Hepatic stellate cell (primary cell): ENCODE measurements at places on chromosomes 1 and 21.

GRCh38 chr1:203528976-203529835, 35.3 kb downstream of the OPTC start:
- no peak for DNase-seq

DNA sequence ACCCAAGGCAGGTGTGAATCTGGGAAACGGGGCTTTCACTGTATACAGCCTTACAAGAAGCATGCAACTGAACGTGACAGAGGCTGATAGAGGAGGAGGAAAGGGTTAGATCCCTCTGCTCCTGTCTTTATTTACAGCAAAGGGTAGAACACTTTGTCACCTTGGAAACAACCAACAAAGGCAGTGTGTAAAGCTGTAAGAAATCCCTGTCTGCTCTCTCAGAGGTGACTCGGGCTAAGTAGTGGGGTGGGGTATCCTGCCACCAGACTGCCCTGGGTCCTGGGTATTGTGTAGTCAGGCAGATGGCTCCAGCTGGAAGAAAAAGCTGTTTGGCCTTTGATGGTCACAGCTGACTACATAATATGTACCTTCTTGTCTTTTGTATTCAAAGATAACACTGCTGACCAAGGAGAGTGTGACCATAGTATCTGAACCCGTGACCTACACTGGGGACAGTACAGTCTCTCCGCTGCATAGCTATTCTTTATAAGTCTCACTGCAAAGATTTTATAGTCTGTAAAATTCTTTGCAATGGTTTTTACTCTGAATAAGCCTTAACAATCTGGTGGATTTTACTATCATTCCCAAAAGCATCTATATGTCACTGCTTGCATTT, 22.1 kb upstream of the POU2F1 start:
- DNase-seq: no peak

DNA sequence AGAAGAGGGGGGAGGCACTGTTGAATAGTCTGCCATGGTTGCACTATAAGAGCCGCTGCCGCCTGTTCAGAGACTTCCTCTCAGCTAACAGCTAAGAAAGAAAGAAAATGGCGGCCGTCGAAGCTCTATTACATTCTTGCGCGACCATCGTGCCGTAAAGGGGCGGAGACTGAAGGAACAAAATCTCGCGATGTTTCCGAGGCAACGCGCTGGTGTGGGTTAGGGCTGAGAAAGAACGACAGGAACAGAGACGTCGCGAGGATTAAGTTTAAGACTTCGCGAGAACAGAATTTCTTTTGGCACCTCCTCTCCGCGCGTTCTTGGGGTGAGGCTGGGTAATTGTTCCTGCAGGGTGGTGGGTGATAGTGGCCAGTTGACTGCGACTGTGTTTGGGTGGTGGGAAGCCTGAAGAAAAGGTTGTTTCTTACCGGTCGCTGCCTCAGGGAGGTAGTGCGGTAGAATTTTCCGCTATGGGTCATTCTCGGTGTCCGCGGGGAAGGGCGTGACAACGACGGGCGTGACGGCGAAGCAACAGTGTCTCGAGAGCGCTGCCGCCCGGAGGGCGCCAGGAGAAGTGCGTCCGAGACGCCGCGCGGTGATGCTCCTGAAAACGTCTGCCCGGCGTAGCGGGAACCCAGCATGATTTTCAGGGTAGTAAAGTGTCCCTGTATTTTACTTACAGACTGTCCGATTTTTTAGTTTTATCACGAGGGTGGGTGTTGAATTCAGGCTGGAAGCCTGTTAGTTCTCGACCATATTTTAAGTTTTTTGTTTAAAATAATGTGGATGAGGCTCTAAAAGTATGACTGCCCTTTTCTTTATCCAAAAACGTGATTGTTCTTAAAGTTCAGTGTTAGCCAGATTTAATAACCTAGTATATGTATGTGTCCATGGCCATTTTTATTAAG, at the start of gene FUBP1:
Gene FUBP1 (minus strand): TSS at position 104 of the 908 bp plus-strand sequence. CDS start 68 bp downstream, at position 36.
- DNase-seq: peak; percentile 86

DNA sequence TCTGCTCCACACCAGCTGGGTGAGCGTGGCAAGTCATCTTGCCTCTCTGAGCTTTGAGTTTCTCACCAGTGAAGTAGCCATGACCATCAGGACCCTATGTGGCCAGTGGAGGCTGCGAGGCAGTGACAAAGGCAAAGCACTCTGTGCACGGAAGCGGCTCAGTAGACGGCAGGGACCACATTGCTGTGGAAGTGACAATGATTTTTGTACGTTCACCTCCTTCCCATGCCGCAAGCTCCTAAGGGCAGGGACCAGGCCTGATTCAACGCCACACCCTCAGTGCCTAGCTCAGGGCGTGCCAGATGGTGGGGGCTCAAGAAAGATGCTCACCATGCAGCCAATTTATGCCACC, 210.5 kb downstream of the MATN1 start:
- DNase-seq: no peak

DNA sequence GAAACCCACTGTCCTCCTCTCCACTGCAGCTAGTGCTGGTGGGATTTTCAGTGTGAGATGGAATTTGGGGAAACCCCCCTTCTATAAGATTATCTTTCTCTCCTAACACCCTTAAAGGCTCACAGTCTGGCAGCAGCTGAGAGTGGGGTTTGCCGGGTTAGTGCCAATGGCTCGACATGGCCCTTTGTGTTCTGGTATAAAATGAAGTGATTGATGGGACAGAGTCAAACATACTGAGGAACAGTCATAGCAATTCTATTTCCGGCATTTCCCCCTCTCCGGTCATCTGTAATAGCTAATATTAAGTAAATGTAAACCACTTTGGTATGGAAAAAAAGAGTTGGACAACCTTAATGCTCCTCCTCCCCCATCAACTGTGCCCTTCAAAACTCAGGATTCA, 37.6 kb downstream of the TFF3 start:
- no peak for DNase-seq

- DNase-seq: no peak
Measured at GRCh38 chr1:38375035-38375434, 328.4 kb upstream of the POU3F1 start.

GRCh38 chr1:169590932-169591331, 4.7 kb upstream of the F5 start:
- no peak for DNase-seq

DNA sequence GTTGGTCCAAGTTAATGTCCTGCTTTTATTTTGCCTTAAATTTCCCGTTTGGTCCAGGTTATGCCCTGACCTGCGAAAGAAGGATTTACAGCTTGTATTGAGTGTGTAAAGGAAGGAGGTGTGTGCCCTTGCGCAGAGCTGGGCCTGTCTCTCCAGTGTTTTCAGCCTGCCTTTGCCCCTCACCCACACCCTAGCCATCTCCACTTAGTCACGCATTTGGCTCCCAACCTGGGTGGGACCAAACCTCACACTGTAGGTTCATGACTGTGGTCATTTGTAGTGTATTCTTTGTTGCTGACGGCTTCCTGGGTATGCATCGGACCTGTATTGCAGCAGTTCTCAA, 572 bp upstream of the SRSF10 start:
- no peak for DNase-seq

DNA sequence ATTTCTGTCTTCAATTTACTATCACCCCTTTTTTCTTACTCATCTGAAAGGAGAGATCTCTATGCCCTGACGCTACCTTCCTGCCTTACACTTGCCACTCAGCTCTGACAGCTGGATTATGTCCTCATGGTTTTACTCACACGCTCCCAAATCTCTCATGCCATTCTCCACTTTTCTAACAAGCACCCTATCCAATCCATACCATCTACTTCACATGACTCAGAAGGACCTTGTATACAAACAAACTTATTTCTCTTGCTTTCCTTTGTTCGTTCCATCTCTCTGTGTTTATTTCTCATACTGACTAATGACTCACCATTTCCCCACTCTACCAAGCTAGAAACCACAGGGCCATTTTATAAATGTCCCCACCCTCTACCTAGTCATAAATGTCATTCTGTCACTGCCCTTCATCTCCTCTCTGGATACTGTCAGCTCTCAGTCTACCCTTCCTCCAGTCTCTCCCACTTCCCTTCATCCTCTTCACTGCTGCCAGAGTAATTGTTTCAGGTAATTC, 87.3 kb downstream of the USP24 start:
- DNase-seq: no peak

- DNase-seq: no peak
Measured at GRCh38 chr1:2392686-2393085, 1.0 kb downstream of the RER1 start.

- no peak for DNase-seq
Measured at GRCh38 chr1:177130451-177130945, 34.0 kb downstream of the ASTN1 start.

- no peak for DNase-seq
Measured at GRCh38 chr21:35206141-35207125, 157.3 kb upstream of the RUNX1 start.

DNA sequence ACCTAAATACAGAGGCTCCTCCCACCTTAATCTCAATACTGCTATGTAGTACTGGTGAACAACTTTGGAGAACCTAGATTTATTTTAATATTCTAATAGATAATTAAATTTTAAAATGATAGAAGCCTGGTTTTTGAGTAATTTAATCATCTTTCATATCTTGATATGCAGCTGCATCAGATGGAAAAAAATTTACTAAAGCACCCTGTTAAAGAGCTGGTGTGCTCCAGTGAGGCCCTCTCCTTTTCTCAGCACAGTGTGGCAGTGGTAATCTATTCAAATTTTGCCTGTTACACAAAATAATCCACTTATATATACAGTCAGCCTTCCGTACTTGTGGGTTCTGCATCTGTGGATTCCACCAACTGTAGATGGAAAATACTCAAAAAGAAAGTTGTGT, 82.8 kb downstream of the LRRC8C start:
- no peak for DNase-seq

DNA sequence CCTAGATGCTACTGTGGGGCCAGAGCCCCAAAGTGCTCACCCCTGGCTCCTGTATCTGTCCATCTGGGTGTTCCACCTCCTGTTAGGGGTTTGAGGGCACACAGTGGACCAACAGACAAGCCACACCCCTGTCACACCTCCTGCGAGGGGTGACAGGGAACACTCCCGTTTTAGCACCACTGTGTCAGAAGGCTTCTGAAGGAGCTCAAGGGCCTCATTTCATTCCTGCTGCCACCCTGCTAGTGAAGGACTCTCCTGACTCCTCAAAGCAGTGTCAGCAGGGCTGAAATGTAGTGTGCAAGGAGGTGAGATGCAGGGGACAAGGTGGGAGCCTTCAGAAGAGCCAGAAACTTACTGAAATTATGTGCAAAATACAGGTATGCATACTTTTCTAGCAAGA, 174.6 kb downstream of the GPATCH2 start:
- no peak for DNase-seq

DNA sequence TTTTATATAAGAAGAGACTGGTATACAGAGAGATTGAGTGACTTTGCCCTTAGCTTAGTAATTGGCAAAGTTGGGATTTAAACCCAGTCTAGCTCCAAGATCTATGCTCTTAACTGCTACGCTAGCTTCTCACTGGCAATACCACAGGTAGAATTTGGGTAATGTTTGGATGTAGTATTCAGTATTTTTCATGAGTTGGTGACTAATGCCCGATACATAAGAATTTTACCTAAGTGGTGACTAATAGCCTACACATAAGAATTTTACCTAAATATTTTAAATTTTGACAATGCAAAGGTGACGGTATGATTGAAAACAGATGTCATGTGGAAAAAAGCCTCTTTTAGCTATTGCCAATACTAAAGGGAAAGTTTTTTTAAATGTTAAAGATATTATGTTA, 24.3 kb downstream of the GPSM2 start:
- no peak for DNase-seq

DNA sequence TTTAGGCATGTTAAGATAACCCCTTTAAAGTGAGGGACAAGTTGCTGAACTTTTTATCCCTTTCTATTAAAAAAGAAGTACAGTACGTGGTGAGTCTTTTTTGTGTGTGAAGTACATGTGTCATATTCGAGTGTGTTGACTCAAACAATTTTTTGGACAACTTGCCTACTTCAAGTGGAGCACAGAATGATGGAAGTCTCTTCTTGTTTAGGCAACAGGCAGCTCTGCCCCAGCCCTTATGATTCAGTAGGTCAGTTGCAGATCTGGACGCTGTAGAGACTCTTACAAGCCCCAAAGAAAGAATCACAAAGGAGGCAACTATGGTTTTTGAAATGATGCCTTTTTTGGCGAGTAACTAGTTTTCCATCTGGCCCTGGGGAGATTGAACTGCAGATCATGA, 14.4 kb upstream of the ZFP69B start:
- peak; percentile 8 for DNase-seq

GRCh38 chr1:31909691-31910090, 28.5 kb downstream of the PTP4A2 start:
- DNase-seq: no peak

DNA sequence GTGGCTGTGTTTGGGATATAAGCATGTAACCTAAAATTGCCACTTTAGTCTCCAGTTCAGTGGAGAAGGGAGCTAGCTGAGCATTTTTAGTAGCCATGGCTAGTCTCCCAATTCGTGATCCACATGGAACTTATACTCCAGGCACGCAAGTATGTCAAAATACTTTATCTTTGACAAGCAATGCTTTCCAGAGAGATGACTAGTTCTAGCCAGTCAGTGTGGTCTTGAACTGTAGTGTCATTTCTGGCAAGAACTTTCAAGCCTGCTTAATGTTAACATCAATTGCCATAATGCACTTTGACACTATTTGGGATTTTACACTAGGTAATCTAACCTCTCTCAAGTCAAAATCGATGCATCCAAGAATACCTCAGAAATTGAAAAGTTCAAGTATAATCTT, 660.0 kb downstream of the PTPRC start:
- DNase-seq: peak; percentile 35

GRCh38 chr1:29783508-29784275, 547.4 kb downstream of the PTPRU start:
- no peak for DNase-seq

DNA sequence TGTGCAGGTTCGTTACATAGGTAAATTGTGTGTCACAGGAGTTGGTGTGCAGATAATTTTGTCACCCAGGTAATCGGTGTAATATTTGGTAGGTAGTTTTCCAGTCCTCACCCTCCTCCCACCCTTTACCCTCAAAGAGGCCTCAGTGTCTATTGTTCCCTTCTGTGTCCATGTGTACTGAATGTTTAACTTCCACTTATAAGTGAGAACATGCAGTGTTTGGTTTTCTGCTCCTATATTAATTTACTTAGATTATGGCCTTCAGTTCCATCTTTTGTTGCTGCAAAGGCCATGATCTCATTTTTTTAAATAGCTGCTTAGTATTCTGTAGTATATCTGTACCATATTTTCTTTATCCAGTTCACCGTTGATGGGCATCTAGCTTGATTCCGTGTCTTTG, 87.3 kb downstream of the RPS6KC1 start:
- DNase-seq: no peak
